ENCODE measurements at places on chromosomes 11 and 22.
A peak's percentile ranks its signal among the peaks of the same experiment; 100 is the strongest.

DNA sequence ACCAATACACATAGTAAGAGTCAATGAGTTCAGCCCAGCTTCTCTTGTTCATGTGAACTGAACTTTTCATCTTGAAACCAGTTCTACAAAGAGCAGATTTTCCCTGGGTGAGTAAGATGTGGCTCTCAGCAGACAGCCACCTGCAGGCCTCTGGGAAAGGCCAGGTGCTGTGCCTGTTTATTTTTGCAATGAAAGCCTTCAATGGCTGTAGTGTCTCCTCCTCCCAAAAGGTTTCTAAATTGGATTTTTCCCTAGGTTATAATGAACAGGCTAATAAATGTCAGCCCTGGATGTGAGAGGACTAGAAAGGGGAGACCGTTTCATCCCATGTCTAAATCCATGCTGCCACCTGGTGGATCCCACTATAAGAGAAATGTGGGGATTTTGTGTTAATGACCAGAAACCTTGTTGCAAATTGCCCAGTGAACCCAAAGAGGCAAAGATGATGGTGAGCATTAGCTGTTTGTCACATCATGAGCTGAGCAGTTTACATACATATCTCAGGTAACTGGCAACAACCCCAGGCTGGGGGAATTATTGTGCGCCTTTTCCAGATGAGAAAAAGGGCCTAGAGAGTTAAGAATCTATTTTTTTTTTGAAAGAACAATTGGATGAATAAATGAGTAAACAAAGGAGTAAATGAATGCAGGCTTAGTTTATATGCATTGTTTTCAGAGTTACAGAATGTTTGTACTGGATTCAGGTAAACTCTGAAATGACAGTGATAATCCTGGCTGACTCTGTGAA lies 12.7 kb downstream of the C11orf91 start:
- no peaks in the 10 kb centered on the region for H3K36me3 ChIP-seq
- no peaks in the 10 kb centered on the region for H3K27me3 ChIP-seq
- H3K27ac ChIP-seq, result no peak overlapping the region
- no peak overlapping the region for H3K4me3 ChIP-seq
- DNase-seq, result no peak
- H3K4me1 ChIP-seq, result peaks cover 6% of the 10 kb centered on the region

GRCh38 chr22:42621505-42622002 lies 6.9 kb upstream of the POLDIP3 start:
- H3K4me1 ChIP-seq, result peaks cover 28% of the 10 kb centered on the region
- peaks cover 54% of the 10 kb centered on the region for H3K36me3 ChIP-seq
- peak overlapping the region; percentile 85 for H3K27ac ChIP-seq
- H3K4me3 ChIP-seq, result no peak overlapping the region
- DNase-seq, result no peak

GRCh38 chr11:131943295-131943694 lies 572.9 kb downstream of the NTM start:
- H3K27me3 ChIP-seq, result no peaks in the 10 kb centered on the region
- no peaks in the 10 kb centered on the region for H3K4me1 ChIP-seq
- no peaks in the 10 kb centered on the region for H3K36me3 ChIP-seq

- H3K36me3 ChIP-seq, result peaks cover 11% of the 10 kb centered on the region
- DNase-seq, result no peak
- H3K27ac ChIP-seq, result peak overlapping the region; percentile 72
- no peaks in the 10 kb centered on the region for H3K27me3 ChIP-seq
- H3K4me3 ChIP-seq, result no peak overlapping the region
Observed at GRCh38 chr11:12134236-12134585, 23.8 kb downstream of the MICAL2 start.

GRCh38 chr11:122998727-122999366 lies 17.2 kb upstream of the BSX start:
- H3K27ac ChIP-seq, result no peak overlapping the region
- no peaks in the 10 kb centered on the region for H3K36me3 ChIP-seq
- no peak overlapping the region for H3K4me3 ChIP-seq
- H3K27me3 ChIP-seq, result no peaks in the 10 kb centered on the region
- peak; percentile 8 for DNase-seq
